ENCODE measurements at places on chromosomes 4 and X.

GRCh38 chrX:96564595-96564994 is 120.0 kb upstream of the DIAPH2 start:
- DNase-seq = peak; percentile 5

- no peak for DNase-seq
Measured at GRCh38 chr4:184851200-184851541, 25.4 kb upstream of the ACSL1 start.

- no peak for DNase-seq
Measured at GRCh38 chr4:112865443-112865842, 184.0 kb upstream of the ANK2 start.

- peak; percentile 52 for DNase-seq
Measured at GRCh38 chr4:142549726-142550463, 296.2 kb downstream of the INPP4B start.

GRCh38 chrX:65528705-65529340 is 5.8 kb downstream of the LAS1L start:
- peak; percentile 67 for DNase-seq

- DNase-seq = no peak
Measured at GRCh38 chrX:155028129-155028528, 1.5 kb downstream of the FUNDC2 start.

GRCh38 chr4:134364928-134365327 is 163.3 kb upstream of the PABPC4L start:
- no peak for DNase-seq

GRCh38 chrX:142884881-142885280 is 140.8 kb upstream of the SPANXN4 start:
- DNase-seq = no peak

DNA sequence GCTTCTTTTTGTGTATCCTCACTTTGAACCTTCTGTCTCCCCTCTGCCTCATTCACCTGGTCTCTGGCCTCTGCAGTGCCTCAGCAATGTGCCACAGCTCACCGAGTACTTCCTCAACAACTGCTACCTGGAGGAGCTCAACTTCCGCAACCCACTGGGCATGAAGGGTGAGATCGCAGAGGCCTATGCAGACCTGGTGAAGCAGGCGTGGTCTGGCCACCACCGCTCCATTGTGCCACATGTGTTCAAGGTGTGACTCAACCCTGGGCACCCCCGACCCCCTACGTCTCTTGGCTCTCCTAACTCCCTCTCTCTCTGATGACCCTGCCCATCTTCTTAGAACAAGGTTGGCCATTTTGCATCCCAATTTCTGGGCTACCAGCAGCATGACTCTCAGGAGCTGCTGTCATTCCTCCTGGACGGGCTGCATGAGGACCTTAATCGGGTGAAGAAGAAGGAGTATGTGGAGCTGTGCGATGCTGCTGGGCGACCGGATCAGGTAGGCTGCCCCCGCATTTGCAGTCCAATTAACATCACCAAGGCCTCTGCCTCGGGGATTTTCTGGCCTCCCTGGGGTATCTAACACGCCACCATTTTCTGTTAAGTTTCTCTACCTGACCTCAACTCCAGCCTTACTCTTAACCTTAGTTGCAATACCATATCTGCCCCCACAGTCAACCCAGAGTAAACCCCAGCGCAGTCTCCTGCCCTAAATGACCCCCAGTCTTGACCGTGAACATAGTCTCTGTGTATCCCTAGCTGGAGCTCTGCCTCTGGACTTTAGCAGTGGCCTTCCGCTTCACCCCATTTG is 8.6 kb downstream of the USP11 start:
- DNase-seq = no peak

DNA sequence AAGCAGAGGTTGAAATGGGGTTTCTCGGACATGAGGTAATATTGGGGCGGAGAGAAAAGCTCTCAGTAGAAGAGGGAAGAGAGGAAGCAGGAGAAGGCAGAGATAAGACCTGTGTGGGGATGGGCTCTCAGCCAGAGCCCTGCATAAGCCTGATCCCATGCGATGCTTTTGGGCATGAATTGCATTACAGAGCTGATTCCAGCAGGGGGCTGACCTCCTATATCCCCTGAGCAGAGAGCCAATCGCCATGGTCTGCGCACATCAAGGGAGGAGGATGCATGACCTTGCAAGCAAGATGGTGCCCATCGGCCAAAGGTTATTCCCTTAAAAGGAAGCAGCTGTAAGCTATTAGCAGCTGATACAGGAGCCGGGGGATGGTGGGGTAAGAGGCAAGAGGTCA is 7.6 kb downstream of the ANOS1 start:
- DNase-seq = no peak

GRCh38 chrX:24305905-24306304 is 8.0 kb downstream of the SUPT20HL2 start:
- DNase-seq = no peak

GRCh38 chr4:141275834-141276233 is 55.1 kb downstream of the ZNF330 start:
- peak; percentile 72 for DNase-seq

DNA sequence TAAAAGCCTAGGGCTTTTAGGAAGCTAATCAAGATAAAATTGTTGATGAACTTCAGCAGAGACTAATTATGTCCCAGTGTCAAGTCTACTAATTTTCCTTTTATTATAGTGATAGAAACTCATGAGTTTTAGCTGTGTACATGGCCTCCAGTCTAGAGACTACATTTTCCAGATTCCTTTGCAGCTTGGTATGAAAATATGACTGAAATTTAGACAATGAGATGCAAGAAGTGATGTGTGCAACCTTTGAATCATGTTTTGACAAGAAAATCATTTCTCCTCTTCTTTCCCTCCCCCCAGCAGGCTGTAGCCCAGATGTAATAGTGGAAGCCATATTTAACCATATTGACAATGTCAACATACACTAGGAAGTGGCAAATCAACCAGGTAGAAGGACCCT is 30.3 kb upstream of the IL13RA2 start:
- no peak for DNase-seq

- DNase-seq = peak; percentile 69
Measured at GRCh38 chrX:103585411-103586313, at the start of gene TCEAL4. Gene TCEAL4, plus strand, starts transcription at chrX:103585515. Its CDS starts 1,161 bp downstream, at chrX:103586676.

DNA sequence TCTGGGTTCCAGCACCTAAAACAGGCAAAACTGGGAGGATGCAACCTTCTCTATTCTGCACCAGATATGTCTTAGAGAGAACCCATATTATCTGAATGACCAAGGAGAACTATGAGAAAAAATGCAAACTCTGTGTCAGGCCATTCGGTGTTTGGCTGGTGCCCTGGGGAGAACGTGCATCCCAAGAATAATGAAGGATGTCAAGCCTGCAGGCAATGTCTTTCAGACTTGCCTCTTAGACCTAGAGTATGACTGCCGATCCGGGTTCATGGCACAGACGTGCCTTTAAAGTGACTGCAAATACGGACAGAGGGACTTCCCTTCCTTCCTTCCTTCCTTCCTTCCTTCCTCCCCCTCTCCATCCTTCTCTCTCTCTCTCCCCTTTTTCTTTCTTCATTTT is 6.9 kb downstream of the XAGE1B start:
- no peak for DNase-seq

- DNase-seq = peak; percentile 8
Measured at GRCh38 chrX:130778773-130779172, 124.2 kb downstream of the ENOX2 start.

- DNase-seq = no peak
Measured at GRCh38 chr4:153205757-153206156, 1.5 kb downstream of the TRIM2 start.

- DNase-seq = no peak
Measured at GRCh38 chrX:47172549-47172948, 21.1 kb upstream of the UBA1 start.

DNA sequence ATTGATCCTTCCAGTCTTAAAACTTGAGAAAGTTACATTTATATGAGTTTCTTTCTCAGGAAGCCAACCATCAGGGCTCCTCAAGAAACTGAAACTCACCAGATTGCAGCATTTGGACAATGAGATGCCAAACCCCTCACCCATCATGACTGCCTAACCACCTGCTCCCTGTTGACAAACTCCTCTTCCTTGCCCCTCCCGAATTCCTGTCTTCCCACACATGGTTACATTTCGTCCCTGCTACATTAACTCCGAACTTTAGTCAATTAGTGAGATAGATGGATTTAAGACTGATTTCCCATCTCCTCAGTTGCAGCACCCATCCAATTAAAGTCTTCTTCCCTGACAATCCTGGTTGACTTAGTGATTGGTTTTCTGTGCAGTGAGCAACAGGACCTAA is 118.7 kb downstream of the ZNF330 start:
- DNase-seq = no peak

GRCh38 chr4:112130906-112131305 is 14.3 kb upstream of the FAM241A start:
- DNase-seq = peak; percentile 17

DNA sequence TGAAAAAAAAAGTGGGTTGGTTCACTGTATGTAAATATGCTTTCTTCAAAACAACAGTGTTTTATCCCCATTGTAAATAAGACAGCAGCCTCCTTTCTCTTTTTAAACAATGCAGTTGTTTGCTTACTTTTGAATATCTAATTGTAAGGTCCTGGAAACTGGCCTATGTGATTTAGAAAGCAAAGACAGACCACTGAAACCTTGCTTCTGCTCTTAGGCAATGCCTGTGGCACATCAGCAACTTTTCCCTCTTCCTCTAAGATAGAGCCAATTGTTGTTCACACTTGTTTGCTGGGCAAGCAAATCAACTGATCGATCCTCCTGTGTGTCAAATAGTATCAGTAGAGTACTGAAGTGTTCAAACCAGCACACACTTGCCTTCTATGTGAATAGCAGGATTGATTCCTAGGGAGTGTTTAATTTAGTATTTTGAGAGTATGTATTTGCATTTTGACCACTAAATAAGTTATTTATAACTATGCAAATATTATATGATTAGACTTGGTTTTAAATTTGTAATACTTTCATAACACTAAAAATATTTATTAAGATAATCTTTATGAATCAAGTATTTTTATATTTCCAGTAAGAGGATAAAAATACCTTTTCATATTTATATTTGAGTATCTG is 55.4 kb upstream of the GRPR start:
- no peak for DNase-seq

DNA sequence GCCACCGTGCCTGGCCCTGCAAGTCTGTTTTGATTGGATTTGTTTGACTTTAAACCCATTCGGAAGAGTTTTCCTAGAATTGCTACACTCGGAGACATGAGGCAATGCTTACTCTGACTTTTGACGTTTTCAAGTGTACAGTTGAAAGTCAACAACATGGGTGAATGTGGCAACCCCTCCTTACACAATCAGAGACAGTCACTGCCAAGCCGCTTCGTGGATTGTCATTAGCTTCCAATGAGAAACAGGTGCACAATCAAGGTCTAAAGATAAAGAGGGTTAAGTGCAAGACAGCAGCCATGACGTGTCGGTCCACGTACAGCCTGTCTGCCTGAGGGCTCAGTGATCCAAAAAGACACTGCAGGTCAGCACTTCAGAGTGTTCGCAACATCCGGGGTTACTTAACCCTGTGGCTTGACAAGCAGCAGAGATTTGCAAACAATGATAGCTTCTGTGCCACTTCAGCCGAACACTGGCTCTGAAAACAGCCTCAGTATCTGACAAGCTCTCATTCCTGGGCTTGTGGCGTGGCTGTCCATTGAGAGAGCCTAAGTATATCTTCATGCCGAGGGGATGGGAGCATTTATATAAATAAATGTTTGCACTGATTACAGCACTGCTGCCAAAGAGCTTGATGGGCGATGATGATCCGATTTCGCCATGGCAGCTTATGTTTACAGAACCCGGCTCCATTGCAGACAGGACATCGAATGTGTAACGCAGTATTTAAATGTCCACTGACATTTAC is 180.0 kb downstream of the DHRSX start:
- peak; percentile 61 for DNase-seq

DNA sequence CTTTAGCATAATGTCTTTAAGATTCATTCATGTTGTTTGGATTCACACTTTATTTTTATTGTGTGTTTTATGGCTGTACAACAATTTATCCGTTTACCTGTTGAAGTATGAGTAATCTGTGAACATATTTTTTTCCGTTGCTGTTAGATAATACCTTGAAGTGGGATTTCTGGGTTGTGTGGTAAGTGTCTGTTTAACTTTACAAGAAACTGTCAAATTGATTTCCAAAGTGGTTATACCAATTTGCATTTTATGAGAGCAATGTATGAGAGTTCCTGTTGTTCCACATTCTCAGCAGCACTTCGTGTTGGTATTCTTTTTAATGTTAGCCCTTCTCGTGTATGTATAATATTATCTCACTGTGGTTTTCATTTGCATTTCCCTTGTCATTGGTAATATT is 53.6 kb downstream of the USP53 start:
- no peak for DNase-seq

GRCh38 chr4:173652283-173652931 is 122.4 kb upstream of the HAND2 start:
- DNase-seq = no peak

GRCh38 chr4:118849867-118850487 is 14.1 kb upstream of the SEC24D start:
- DNase-seq = no peak

DNA sequence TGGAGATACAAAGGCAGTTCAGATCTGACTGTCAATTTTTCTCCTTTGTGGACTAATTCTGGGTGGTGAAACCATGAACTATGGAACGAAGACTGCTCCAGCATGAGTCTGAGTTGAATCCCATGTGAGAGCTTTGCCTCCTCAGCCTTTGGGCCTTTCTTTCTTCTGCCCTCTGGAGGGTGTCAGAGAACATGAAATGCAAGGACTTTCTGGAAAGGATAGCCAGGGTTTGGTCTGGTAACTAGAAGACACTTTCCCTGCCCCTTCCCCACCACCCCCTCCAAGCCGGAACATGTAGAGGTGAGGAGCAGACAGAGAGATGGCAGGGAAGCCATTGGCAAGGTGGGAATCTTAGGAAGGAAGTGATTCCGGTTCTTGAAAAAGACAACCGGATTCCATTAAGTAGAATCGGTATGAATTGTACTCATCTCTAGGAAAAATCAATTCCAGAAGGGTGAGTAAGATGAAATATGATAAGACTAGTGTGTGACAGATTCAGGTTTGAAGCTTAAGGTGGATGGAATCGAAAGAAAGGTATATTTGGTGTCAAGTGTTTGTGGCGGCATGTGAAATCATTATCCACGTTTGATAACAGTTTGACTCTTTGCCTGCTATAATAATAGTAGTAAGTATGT is 19.0 kb downstream of the FHL1 start:
- DNase-seq = peak; percentile 33

- no peak for DNase-seq
Measured at GRCh38 chrX:32408389-32408788, 803.0 kb downstream of the DMD start.

- peak; percentile 10 for DNase-seq
Measured at GRCh38 chrX:41722816-41723618, 964 bp upstream of the GPR82 start.

GRCh38 chr4:77818602-77819403 is at the start of gene CNOT6L:
Gene CNOT6L, minus strand, starts transcription at chr4:77819368. Its CDS starts 60 bp downstream, at chr4:77819308.
- peak; percentile 79 for DNase-seq

GRCh38 chrX:130696542-130696941 is 206.5 kb downstream of the ENOX2 start:
- no peak for DNase-seq
